Breast epithelium (tissue), 4 donors: ENCODE measurements at places on chromosomes 2 and 18.
A peak's percentile ranks its signal among the peaks of the same experiment; 100 is the strongest.

GRCh38 chr2:42361728-42362283, 789 bp upstream of the COX7A2L start:
- H3K27me3 ChIP-seq: no peaks in the 10 kb centered on the region
- H3K4me3 ChIP-seq: peak overlapping the region; percentile 79
- H3K27ac ChIP-seq: peak overlapping the region; percentile 94
- no peaks in the 10 kb centered on the region for H3K36me3 ChIP-seq

GRCh38 chr2:220552790-220553535, 925.5 kb downstream of the SLC4A3 start:
- H3K36me3 ChIP-seq: no peaks in the 10 kb centered on the region
- no peak overlapping the region for H3K27ac ChIP-seq
- no peaks in the 10 kb centered on the region for H3K27me3 ChIP-seq
- no peak overlapping the region for H3K4me3 ChIP-seq
- no peak for DNase-seq

GRCh38 chr2:239195318-239195871, 205.4 kb downstream of the HDAC4 start:
- DNase-seq: no peak
- no peaks in the 10 kb centered on the region for H3K27me3 ChIP-seq
- no peak overlapping the region for H3K4me3 ChIP-seq
- H3K36me3 ChIP-seq: no peaks in the 10 kb centered on the region
- H3K27ac ChIP-seq: no peak overlapping the region

DNA sequence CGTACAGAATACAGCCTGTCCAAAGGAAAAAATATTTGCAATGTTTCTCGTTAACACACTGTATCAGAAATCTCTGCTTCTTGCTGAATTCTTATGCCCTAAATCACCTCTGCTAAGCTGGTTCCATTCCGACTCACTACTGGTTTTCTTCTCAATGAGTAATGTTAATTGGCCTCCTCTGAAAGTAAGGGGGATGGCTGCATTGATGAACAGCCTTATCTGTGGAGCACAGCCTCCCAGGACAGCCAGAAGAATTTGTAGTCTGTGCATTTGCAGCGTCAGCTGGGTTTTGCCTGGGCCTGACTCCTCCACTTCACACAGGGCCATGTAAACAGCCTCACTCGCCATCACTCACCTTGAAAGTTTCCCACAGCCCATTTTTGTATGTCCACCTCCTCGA, 127.7 kb downstream of the RNF152 start:
- H3K36me3 ChIP-seq: no peaks in the 10 kb centered on the region
- no peak overlapping the region for H3K4me3 ChIP-seq
- peak overlapping the region; percentile 19 for H3K27ac ChIP-seq
- no peak for DNase-seq
- no peaks in the 10 kb centered on the region for H3K4me1 ChIP-seq
- H3K27me3 ChIP-seq: no peaks in the 10 kb centered on the region

DNA sequence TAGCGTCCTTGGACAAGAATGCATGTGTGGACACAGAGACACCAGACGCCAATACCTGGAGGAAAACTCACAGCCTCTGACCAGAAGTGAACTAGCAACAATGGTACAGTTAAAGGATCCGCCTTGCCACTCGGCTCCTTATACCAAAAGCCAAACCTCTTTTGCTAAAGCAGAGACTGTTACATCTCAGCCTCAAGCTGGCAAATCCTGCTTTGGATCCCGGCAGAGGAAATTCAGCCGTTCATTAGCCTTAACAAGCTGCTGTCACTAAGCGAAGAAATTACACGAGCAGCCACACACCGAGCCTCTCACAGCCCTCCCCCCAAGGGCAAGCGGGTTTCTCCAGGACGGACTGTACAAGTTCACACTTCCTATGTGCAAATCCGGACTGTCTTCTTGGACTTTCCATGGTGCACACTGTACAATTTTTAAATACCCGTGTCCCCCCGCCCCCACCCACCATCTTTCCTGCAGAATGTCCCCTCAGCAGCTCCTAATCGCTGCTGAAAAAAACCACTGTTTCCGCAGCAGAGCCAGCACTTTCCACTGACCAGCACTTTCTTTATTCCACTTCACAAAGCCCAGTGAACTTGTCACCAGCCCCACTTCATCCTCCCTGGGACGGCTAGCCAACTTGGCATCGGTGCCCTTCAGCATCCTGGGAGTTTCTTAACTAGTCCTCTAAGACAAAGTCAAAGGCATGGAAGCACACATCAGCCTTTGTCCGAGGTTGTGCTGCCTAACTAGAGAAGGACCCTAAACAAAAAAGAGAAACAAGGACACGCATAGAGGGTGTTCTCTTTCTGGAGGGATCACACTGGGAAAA, 1.5 kb downstream of the KLF7 start:
- H3K4me3 ChIP-seq: peak overlapping the region; percentile 77
- H3K27ac ChIP-seq: peak overlapping the region; percentile 100
- H3K36me3 ChIP-seq: no peaks in the 10 kb centered on the region
- no peaks in the 10 kb centered on the region for H3K27me3 ChIP-seq
- DNase-seq: no peak

DNA sequence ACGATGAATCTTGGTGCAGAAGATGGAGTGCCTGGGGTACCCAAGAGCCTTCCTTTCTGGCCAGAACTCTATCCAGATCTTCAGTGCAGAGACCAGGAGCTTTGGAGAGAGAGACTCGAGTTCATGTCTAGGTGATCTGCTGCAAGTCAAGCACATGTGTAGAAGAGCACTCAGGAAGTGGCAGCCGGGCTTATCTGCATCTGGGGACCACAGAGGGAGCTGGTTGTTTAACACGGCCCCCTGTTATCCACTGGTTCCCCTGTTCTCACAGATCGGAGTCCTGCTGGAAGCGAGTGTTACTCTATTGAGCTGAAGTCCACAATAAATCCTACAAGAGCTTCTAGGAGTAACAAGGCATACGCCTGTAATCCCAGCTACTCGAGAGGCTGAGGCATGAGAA, 128.3 kb downstream of the ACOXL start:
- peaks cover 4% of the 10 kb centered on the region for H3K27me3 ChIP-seq
- H3K4me3 ChIP-seq: no peak overlapping the region
- H3K27ac ChIP-seq: no peak overlapping the region
- H3K4me1 ChIP-seq: no peaks in the 10 kb centered on the region
- no peak for DNase-seq

DNA sequence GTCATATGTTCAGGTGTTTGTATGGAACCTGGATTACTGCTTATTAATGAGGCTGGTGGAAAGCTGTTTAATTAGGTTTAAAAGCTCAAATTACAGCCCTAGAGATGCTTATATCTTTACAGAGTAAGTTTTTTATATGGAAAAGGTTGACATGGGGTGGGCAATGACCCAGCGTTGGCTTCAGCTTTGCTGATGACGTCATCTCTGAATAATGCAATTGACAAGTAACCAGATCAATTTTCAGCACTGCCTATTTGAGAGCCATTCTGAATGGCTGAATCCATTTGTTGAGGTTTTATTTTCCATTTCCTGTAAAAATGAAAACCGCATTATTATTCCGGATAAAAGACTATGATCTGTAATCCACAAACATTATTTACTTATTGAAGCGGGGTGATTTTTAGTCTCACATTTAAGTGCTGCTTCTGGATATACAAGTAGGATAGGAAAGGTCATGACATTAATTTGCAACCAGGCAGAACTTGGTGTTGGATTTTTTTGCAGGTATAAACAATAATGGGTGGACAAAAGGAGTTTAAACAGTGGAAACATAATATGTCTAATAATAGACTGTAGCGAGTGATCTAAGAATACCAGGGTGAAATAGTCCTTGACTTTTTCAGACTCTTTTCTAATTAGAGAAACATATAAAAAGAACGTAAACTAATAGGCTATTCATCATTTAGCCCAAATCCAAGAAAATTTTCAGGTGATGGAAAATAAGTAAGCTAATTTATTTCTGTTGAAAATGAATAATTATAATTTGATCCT, 2.7 kb downstream of the PPP1R1C start:
- no peak overlapping the region for H3K4me3 ChIP-seq
- no peaks in the 10 kb centered on the region for H3K27me3 ChIP-seq

- no peaks in the 10 kb centered on the region for H3K27me3 ChIP-seq
- H3K27ac ChIP-seq: no peak overlapping the region
- H3K4me1 ChIP-seq: no peaks in the 10 kb centered on the region
- H3K36me3 ChIP-seq: no peaks in the 10 kb centered on the region
Observed at GRCh38 chr2:153195342-153195741, 283.2 kb downstream of the RPRM start.

GRCh38 chr2:218659258-218659987, at the start of the genes BCS1L and ZNF142:
Gene BCS1L (plus strand): TSS chr2:218659683. CDS start chr2:218660988, 1,305 bp downstream.
Gene ZNF142 (minus strand): TSS chr2:218659623. CDS start chr2:218656429, 3,194 bp downstream.
- H3K4me3 ChIP-seq: peak within 1 kb of the TSS; percentile 83
- peak; percentile 90 for DNase-seq
- no peaks in the 10 kb centered on the region for H3K4me1 ChIP-seq
- peaks cover 7% of the 10 kb centered on the region for H3K36me3 ChIP-seq
- H3K27me3 ChIP-seq: no peaks in the 10 kb centered on the region

- H3K4me3 ChIP-seq: no peak overlapping the region
- no peaks in the 10 kb centered on the region for H3K4me1 ChIP-seq
- H3K36me3 ChIP-seq: no peaks in the 10 kb centered on the region
- DNase-seq: no peak
- H3K27ac ChIP-seq: no peak overlapping the region
Observed at GRCh38 chr2:149611100-149611820, 23.7 kb upstream of the MMADHC start.

- no peaks in the 10 kb centered on the region for H3K4me1 ChIP-seq
- no peak for DNase-seq
- H3K27ac ChIP-seq: no peak overlapping the region
- H3K27me3 ChIP-seq: no peaks in the 10 kb centered on the region
- H3K36me3 ChIP-seq: no peaks in the 10 kb centered on the region
- no peak overlapping the region for H3K4me3 ChIP-seq
Observed at GRCh38 chr2:139744273-139744672, 964.1 kb upstream of the NXPH2 start.

DNA sequence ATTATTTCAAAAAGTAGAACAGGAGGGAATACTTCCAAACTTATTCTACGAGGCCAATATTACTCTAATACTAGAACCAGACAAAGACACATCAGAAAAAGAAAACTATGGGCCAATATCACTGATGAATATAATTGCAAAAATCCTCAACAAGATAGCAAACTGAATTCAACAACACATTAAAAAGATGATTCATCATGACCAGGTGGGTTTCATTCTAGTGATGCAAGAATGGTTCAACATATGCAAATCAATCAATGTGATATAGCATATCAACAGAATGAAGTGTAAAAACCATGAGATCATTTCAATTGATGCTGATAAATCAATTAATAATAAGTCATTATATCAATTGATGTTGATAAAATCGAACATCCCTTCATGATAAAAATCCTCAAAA, 22.4 kb upstream of the EML6 start:
- H3K27me3 ChIP-seq: no peaks in the 10 kb centered on the region
- no peak overlapping the region for H3K27ac ChIP-seq
- H3K4me1 ChIP-seq: no peaks in the 10 kb centered on the region
- no peak for DNase-seq
- H3K4me3 ChIP-seq: no peak overlapping the region

- H3K27me3 ChIP-seq: no peaks in the 10 kb centered on the region
- no peak for DNase-seq
- no peak overlapping the region for H3K4me3 ChIP-seq
Observed at GRCh38 chr2:193463011-193463410, 1268.3 kb upstream of the TMEFF2 start.

DNA sequence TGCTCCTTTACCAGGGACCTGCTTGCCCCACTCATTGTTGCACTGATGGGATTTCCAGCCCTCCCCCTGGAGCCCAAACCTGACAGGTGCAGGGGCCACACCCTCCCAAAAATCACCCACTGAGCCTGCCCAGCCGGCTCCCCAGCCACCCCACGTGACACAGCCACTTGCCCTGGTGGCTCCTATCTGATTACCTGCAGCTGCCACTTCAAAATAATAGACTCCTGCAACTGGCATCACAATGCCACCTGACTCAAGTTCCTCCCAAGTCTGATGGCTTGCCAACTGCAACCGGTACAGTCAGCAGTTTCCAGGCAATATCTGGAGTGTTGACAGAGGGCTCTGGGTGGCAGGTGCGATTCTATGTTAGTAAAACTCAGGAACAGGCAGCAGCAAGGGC, 66.2 kb downstream of the CRACDL start:
- no peaks in the 10 kb centered on the region for H3K4me1 ChIP-seq
- peak overlapping the region; percentile 48 for H3K4me3 ChIP-seq
- H3K36me3 ChIP-seq: no peaks in the 10 kb centered on the region
- peak overlapping the region; percentile 91 for H3K27ac ChIP-seq
- DNase-seq: peak; percentile 83

GRCh38 chr18:48428475-48429177, 19.4 kb upstream of the ZBTB7C start:
- H3K36me3 ChIP-seq: no peaks in the 10 kb centered on the region
- no peaks in the 10 kb centered on the region for H3K27me3 ChIP-seq
- no peaks in the 10 kb centered on the region for H3K4me1 ChIP-seq
- H3K27ac ChIP-seq: no peak overlapping the region

DNA sequence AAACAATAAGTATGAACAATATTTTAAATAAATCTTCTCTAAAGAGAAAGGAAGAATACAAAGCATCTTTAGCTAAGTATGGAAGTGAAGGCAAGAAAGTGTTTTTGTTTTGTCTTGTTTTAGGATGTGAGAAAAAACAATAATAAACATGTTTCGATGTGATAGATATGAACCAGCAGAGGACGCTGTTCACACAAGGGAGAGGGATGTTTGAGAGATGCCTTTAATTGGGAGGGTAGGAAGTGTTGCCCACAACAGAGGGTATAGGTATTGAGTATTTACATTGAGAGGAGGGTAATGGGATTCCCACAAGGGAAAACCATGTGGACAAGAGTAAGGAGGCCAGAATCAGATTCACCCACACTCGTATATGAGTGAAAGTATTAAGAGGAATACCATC, 55.1 kb downstream of the CDH19 start:
- no peaks in the 10 kb centered on the region for H3K4me1 ChIP-seq
- H3K36me3 ChIP-seq: no peaks in the 10 kb centered on the region
- DNase-seq: no peak
- H3K27me3 ChIP-seq: no peaks in the 10 kb centered on the region

GRCh38 chr2:50766058-50766457, 265.9 kb downstream of the NRXN1 start:
- H3K4me1 ChIP-seq: no peaks in the 10 kb centered on the region
- no peaks in the 10 kb centered on the region for H3K27me3 ChIP-seq
- no peak overlapping the region for H3K4me3 ChIP-seq
- no peaks in the 10 kb centered on the region for H3K36me3 ChIP-seq
- H3K27ac ChIP-seq: no peak overlapping the region

DNA sequence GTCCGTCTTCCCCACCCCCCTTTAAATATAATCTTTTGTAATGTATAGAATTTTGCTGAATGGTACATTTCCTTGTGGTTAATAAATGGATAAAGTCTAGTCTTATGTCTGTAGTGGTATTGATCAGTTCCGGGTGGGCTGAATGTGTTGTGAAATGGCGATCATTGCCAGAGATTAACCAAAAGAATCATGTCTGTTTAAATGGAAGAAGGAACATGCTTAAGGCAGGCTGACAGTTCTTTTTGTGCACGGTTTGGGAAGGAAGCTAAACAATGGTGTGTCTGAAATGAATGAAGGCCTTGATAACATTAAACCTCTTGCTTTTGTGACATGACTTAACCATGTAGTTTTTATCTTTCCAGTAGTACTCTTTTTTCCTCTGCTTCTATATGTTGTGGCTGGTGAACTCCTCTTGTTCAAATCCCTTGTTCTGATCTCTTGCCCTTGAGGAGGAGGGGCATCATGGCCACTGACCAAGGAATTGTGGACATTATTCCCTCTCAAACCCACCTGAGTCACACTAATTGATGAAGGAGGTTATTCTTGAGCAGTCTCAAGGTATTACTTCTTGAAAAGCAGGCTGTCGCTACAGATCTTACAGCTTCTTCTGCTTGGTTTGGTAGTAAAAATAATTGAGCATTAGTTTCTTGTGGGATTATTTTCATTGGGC, 1.7 kb downstream of the ACVR2A start:
- H3K4me1 ChIP-seq: no peaks in the 10 kb centered on the region
- H3K27ac ChIP-seq: peak overlapping the region; percentile 8
- no peaks in the 10 kb centered on the region for H3K36me3 ChIP-seq
- no peak for DNase-seq
- peak overlapping the region; percentile 91 for H3K4me3 ChIP-seq
